ENCODE measurements at places on chromosomes 5 and 9. TPM values are rescaled to one million over a fixed set of nuclear protein-coding genes. Genes with fewer than 3 reads are reported as not detected.

GRCh38 chr5:154829589-154830218 is 20.7 kb downstream of the FAXDC2 start:
- no peaks in the 10 kb centered on the region for H3K27me3 ChIP-seq
- H3K4me1 ChIP-seq: peaks cover 4% of the 10 kb centered on the region
- H3K36me3 ChIP-seq: peaks cover 14% of the 10 kb centered on the region

DNA sequence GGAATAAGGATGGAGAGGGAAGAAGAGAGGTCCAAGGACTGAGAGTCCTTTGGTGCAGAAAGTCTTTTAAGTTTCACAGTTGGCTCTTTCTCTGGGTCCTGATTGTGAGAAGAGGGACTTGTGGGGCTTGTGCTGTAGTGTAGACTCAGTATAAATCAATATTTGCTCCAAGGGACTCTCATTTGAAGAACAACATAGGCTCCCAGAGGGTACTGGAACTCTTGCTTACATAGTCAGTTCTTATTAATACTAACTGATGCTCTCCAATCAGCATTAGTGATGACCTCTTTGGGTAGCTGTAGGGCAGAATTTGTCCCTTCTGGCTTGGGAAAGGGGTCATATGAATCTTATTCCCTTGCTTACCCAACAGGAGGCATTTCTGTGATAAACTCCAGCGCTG is 62.5 kb upstream of the CXCL14 start:
- no peak overlapping the region for H3K27ac ChIP-seq
- H3K4me3 ChIP-seq: no peak overlapping the region
- no peak for DNase-seq
- H3K27me3 ChIP-seq: peaks cover 4% of the 10 kb centered on the region
- no peaks in the 10 kb centered on the region for H3K4me1 ChIP-seq

DNA sequence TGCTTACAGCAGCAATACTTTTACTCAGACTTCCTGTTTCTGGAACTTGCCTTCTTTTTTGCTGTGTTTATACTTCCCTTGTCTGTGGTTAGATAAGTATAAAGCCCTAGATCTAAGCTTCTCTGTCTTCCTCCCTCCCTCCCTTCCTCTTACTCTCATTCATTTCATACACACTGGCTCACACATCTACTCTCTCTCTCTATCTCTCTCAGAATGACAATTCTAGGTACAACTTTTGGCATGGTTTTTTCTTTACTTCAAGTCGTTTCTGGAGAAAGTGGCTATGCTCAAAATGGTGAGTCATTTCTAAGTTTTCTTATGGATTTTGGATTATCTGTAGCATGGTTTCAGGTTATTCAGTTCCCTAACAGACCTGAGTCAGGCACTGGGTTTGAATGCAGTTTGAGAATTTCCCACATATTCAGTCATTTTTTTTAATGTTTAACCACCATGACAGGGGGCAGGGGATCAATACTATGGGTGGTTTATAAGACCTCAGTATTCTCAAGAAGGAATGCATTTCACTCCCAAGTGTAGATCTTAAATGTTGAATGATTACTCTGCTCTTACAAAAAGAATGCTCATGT is at the start of gene IL7R:
TSS of gene IL7R (plus strand) at position 127 of the 587 bp plus-strand sequence. CDS start at position 214, 87 bp downstream.
- peak within 1 kb of the TSS; percentile 56 for H3K4me3 ChIP-seq
- H3K4me1 ChIP-seq: peaks cover 82% of the 10 kb centered on the region
- DNase-seq: no peak
- H3K36me3 ChIP-seq: peaks cover 4% of the 10 kb centered on the region
- H3K27ac ChIP-seq: peak within 1 kb of the TSS; percentile 78

The GPR21 gene
- 1.4 TPM for total RNA-seq

The BTNL8 gene
- total RNA-seq: not detected

- no peaks in the 10 kb centered on the region for H3K27me3 ChIP-seq
- peaks cover 9% of the 10 kb centered on the region for H3K4me1 ChIP-seq
- no peaks in the 10 kb centered on the region for H3K36me3 ChIP-seq
- no peak overlapping the region for H3K4me3 ChIP-seq
These were observed 18.5 kb downstream of the MRPS27 start for GRCh38 chr5:72301557-72301956.

The MARCHF3 gene
- 3.5 TPM for total RNA-seq

The ZDHHC11 gene
- total RNA-seq: 1.8 TPM

The PAEP gene
- not detected for total RNA-seq

DNA sequence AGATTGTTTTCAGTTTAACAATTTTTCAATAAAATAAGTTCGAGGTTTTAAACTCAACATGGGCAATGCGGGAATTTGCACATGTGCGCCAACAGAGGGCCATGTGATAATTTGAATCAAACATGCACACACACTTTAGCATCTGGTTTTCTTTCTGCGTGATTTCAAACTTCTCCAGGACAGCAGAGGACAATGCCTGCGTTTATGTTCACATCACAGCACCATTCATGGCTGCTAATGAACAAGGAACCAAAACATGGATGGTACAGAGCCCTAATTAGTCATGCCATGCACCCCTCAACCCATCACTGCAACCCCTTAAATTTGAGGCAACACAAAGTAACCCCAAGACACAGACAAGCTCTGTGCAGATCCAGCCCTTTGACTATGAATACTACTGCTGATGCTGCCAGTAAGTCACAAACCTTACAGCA is 2.8 kb downstream of the SHC3 start:
- no peak for DNase-seq
- H3K4me1 ChIP-seq: peaks cover 15% of the 10 kb centered on the region
- no peak overlapping the region for H3K4me3 ChIP-seq

DNA sequence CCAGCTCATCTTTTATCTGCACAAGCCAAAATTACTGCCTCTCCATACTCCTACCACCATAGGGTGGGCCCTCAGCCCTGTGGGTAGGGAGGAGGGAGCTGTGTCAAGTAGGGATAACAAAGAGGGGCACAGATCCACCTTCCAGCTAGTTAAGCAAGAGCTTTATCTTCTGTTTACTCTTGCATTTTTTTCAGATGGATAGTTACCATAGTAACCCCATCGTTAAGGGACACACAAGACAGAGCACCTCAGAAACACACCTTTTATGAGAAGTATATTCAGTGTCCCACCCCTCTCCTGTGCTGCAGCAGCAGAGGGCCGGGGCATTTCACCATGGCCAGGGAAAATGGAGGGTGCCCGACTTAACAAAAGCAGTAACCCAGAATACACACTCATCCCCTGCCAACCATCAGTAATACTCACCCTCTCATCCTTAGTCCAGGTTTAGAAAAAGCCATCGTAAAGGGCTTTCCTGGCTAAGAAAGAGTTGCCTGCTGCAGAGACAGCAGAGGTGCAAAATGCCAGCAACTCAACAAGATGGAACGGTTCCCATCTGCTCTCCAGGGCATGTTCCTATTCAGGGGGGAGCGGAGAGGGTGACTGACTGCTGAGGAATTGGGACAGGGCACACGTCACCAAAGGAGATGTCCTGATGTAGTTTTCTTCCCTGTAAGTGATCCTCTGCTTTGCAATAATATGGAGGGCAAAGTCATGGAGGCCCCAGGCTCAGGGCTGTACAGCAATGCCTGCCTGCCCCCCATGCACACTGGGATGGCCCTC is 25.1 kb downstream of the MACROH2A1 start:
- no peak for DNase-seq
- no peak overlapping the region for H3K27ac ChIP-seq
- no peak overlapping the region for H3K4me3 ChIP-seq
- H3K27me3 ChIP-seq: no peaks in the 10 kb centered on the region
- peaks cover 32% of the 10 kb centered on the region for H3K4me1 ChIP-seq

DNA sequence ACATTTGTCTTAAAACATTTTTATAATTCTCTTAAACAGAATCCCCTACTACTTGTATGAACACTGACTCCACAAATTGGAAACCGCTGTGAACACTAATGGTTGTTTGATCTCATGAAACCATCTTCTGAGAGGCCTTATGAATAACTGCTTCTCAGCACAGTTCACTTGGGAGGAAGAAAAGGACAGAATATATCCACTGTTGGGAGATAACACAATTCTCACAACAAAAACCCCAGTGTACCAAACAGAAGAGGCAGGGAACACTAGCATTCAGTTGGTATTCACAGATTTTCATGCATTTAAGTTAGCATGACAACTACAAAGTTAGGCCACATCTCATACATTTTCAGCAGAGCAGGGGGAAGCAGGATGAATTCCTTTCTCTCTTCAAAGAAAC is 89.0 kb upstream of the SELENOP start:
- H3K27ac ChIP-seq: no peak overlapping the region
- H3K4me3 ChIP-seq: no peak overlapping the region
- H3K27me3 ChIP-seq: peaks cover 20% of the 10 kb centered on the region
- H3K36me3 ChIP-seq: no peaks in the 10 kb centered on the region
- H3K4me1 ChIP-seq: no peaks in the 10 kb centered on the region
- DNase-seq: no peak

The TAS2R1 gene
- not detected for total RNA-seq

The IFNA2 gene
- not detected for total RNA-seq
